ENCODE measurements at places on chromosomes 5 and 9. TPM values are rescaled to one million over a fixed set of nuclear protein-coding genes. Genes with fewer than 3 reads are reported as not detected.

DNA sequence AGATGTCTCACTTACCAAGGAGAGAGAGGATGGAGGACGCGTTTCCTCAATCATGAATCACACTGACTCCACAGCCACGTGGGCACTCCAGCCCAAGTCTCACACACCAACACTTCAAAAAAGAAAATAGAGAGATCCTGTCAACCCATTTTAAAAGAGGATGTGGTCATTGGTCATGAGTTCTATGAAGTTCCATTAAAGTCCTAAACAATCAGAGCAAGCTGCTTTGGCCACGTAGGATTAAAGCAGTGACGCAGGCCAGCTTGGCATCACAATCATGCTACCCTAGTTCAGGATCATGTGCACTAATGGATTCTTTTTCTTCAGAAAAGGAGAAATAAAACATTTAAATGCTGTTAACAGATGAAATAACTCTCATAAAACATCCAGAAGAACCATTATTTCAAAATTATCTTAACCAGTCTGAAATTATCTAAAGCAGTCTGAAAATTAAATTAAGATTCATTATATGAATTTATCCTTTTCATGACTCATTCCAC is 108.1 kb downstream of the SEMA5A start:
- DNase-seq = no peak

The PCDHGA7 gene
- 2.5 TPM for polyA plus RNA-seq

The GLRA1 gene
- polyA plus RNA-seq = not detected

The PLAC8L1 gene
- 0.75 TPM for polyA plus RNA-seq

- DNase-seq = no peak
Observed at GRCh38 chr9:115157245-115157674, 39.3 kb upstream of the TNC start.

The ADAMTSL1 gene
- 15.8 TPM for polyA plus RNA-seq

DNA sequence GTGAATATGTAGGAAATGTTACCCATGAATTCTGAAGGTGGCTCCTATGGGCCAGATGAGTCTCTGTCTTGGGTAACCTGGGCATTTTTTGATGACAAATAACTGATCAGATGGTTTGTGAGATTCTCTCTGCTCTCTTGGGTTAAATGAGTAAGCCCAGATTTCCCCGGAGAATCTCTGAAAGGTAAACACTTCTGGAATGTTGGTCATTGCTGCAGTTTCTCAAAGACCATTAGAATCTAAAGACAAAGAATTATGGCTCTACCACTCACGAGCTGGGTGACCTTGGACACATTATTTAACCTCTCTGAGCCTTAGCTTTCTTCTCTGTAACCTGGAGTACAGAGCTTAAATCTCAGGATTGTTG is 191.2 kb downstream of the DAB2IP start:
- no peak for DNase-seq

The C9orf50 gene
- 0.78 TPM for polyA plus RNA-seq

DNA sequence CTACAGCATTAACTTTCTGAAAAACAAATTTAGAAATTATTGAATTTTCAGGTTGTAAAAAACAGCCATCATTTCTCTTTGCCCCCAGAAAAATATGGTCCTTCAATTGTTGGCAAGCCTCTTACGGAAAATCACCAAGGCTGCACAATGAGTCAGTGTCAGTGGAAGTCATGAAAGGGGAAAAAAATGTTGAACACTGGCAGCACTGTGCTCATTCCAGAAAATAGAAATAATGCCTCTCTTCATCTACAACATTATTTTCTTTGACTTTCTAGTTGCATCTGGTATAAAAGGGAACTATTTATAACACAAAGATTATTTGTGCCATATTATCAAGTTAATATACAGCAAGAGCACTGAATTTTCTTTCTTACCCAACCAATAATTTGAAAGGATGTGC is 26.7 kb upstream of the STK32A start:
- DNase-seq = no peak

DNA sequence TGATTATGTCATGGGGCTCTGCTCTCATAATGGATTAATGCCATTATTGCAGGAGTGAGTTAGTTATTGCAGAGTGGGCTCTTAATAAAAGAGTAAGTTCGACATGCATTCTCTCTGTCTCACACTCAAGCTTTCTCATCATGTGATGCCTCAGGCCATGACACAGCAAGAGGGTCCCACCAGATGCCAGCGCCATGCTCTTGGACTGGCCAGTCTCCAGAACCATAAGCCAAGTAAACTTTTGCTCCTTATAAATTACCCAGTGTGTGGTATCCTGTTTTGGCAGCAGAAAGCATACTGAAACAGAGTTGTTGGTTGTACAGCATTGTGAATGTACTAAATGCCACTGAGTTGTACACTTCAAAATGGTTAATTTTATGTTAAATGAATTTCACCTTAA is 138.1 kb downstream of the MYO10 start:
- DNase-seq = no peak

DNA sequence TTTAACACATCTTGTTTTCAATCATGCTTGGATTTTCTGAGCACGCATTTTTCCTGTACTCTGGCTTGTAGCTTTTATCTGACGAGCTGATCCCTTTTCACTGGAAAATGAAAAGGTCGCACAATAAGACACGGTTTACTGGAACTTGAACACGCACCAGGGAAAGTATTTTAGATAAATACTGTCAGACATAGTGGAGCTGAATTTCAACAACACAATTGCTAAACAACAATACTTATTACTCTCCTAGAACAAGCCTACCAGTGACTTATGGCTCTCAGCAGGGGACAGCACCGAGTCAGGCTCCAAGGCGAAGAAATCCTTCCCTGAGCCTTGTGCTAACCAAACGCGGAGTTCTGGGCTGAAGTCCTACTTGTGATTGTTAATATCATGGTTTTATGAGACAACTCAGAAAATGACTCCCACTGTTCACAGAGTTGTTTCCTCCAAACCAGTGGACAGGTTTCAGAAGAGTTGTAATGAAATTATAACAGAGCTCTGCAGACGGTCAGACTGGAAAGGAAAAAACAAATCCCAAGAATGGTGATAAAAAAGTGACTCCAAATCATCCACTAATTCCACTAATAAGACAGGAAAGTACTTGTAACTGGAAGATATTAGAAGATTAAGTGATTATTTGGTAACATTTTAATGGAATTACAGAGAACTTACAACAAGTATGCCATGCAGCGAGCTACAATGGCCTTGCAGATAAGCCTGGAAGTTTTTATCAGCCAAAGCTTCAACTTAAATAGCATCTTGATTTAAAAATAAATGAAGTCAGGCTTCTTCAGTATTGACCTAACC is 359.6 kb downstream of the EBF1 start:
- no peak for DNase-seq

DNA sequence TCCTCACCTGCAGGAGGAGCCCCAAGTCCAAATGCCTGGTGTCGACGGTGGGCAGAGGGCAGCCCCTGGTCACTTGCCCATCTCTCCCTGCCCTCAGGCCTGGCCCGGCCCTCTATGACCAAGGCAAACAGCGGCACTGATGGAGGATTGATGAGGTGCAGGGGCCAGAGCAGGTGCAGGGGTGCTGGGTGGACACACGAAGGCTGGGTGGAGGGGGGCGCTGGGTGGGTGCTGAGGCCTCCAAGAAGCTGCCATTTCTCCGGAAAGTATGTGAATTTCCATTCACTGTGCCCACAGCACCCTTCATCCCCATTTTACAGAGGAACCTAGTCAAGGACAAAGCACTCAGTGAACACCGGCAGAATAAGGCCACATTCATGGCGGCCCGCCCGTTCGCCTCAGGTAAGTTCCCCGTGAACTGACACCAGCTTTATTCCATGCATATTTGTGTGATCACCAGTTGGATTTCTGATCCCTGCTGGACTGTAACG is 143.8 kb upstream of the PPP1R26 start:
- DNase-seq = no peak

The CDC42SE2 gene
- 44.7 TPM for polyA plus RNA-seq

GRCh38 chr5:127561254-127561653 is 43.8 kb downstream of the PRRC1 start:
- DNase-seq = no peak

The TAF11L5 gene
- not detected for polyA plus RNA-seq

- no peak for DNase-seq
Observed at GRCh38 chr9:7103367-7103766, 345.6 kb downstream of the KDM4C start.

The TERT gene
- 0.31 TPM for polyA plus RNA-seq

The ENTR1 gene
- polyA plus RNA-seq = 54.5 TPM

DNA sequence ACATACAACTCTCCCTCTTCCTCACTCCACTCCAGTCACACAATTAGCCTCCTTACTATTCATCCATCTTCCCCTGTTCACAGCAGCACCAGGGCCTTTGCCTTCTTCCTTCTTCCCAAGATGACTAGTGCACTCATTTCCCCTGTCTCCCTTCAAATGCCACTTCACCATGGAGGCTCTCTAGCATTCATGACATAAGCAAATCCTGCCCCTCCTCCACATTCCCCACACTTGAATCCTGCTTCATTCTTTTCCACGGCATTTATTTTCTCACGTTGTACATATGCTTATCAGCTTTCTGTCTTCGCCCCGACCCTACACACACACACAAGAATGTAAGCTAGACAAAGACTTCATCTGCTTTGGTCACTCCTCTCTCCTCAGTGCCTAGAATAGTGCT is 133.3 kb downstream of the CDK5RAP2 start:
- DNase-seq = no peak

DNA sequence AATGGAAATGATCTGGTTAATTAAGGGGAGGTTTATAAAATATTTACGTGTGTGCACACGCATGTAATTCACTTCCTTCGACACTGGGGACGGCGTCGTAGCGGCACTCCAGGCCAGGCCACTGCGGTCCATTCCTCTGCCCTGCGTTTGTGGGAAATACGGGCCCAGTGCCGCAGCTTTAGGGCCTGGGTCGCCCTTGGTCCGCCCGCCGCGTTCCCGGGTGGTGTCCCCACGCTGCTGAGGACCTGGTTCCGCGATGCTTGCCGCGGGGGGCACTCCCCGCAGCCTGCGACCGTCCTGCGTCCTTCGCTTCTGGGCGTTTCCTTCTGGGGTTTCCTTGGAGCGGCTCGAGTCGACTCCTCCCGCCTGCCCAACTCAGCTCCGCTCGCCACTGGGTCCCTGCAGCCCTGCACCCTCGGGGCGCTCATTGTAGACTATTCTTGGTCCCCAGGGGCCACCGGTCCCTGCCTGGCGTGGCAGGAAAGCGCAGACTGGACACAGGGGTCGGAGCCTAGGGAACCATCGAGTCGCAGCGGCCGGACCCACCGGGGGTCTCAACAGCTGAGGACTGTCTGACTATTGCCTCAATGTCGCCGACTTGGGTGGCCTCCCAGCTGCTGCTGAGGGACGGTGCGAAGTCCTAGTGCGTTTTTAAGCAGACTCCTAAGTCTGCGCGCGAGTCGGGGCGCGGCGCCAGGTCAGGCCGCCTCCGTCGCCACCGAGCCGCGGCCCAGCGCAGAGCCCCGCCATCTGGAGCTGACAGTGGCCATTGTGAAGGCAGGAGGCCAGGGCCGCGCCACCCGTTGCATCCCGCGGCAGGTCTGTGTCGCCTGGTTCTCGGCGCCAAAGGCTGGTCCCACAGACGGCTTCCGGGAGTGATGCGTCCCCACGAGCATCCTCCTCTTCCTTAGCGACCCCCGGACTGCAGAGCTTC is 4.4 kb upstream of the IRX1 start:
- no peak for DNase-seq

DNA sequence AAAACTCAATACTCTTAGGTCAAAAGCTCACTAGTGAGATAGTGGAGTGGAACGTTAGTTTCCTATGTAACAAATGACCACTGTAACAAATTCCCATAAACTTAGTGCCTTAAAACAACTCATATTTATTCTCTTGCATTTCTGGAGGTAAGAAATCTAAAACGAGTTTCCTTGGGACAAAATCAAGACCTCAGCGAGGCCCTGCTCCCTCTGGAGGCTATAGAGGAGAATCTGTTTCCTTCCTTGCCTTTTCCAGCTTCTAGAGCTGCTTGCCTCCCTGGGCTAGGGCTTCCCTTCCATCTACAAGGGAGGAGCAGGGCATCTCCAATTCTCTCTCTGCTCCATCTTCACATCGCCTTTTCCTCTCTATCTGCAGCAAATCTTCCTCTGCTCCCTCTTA is 32.0 kb downstream of the SEMA5A start:
- no peak for DNase-seq

GRCh38 chr5:156497804-156498208 is 170.8 kb downstream of the SGCD start:
- no peak for DNase-seq

- no peak for DNase-seq
Observed at GRCh38 chr5:135478938-135479337, 26.8 kb upstream of the TIFAB start.

DNA sequence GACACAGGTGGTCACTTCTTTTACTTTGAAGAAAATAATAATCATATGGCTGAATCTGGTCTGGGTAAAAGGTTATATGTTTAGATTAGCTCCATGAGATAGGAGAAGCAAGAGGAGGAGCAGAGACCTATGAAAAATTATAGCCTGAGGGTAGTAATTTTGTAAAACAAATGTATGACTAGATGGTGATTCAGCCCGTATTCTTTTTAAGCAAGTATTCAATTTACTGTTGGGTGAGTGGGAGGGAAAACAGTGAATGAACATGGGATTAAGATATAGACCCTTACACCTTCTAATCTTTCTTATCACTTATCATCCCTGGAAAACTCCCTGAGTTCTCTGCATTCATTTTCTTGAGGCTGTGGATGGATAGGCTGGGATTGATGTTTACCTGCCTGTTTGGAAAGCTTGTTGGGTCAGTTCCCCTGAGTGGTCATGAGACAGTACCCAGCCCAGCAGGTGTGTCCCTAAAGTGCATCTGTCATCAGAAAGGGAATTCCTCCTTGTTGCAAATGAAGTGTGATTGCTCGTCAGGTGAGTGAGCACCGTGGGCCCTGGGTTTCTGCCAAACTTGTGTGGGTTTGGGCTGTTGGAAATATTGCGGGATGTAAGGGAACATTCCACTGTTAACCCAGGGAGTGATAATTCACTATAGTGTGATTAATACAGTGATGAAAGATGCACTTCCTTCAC is 101.2 kb upstream of the GDNF start:
- no peak for DNase-seq

The CEL gene
- polyA plus RNA-seq = 4.1 TPM

- no peak for DNase-seq
Observed at GRCh38 chr5:14445576-14446290, 135.9 kb upstream of the OTULINL start.

DNA sequence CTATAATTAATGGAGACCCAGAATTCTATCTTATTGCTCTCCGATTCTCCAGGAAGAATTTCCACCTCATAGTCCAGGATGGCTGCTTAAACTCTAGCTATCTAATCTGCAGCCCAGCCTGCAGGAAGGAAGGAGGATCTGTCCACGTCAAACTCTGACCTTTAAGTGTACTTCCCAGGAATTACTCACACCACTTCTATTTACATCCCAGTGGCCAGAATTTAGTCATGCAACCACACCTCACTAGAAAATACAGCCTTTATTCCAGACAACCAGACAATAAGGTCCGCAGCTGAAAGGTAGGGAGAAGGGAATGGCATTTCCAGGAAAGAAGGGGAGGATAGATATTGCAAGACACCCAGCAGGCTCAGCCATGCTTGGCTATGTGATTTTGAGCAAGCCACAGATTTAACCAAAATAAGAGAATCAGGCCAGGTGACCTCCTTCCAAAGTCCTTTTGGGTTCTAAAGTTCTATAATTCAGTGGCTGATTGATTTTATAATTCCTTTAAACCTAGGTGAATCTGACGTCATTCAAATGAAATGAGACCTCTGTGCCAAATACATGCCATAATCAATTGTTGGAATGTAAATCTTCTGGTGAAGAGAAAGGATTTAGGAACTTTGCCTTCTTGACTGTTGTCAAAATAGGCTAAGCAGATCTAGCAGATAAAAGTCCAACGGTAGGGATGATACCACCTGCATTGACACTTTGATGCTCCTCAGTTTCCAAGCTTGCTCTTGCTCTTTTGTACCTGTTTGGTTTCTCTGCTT is 3.7 kb upstream of the DENND1A start:
- DNase-seq = no peak

The DDX41 gene
- 103 TPM for polyA plus RNA-seq

All from renal pelvis (tissue), 12 donors.